A549 treated with DMSO at 1 μM for 4 hours (cell line): ENCODE measurements at places on chromosomes 5 and 9. TPM values are rescaled to one million over a fixed set of nuclear protein-coding genes. Genes with fewer than 3 reads are reported as not detected.

The FNBP1 gene
- 14.6 to 19.3 TPM (median 16.6 TPM) in 5 replicates for total RNA-seq

The ABCA2 gene
- 19.3 to 29.0 TPM (median 25.8 TPM) in 5 replicates for total RNA-seq

The AK8 gene
- 0.74 to 1.5 TPM (median 0.89 TPM) in 5 replicates for total RNA-seq

The LAMC3 gene
- 1.1 to 2.8 TPM (median 2.0 TPM) in 5 replicates for total RNA-seq

The GFPT2 gene
- 34.6 to 54.2 TPM (median 51.6 TPM) in 5 replicates for total RNA-seq

The PDE6A gene
- total RNA-seq: 0.11 to 0.18 TPM (median 0.14 TPM) in 5 replicates

The CMYA5 gene
- 0.07 to 0.17 TPM (median 0.13 TPM) in 5 replicates for total RNA-seq

The IRF1 gene
- 31.5 to 39.9 TPM (median 34.6 TPM) in 5 replicates for total RNA-seq

The C6 gene
- total RNA-seq: not detected in 5 replicates

The FKBP15 gene
- total RNA-seq: 15.4 to 19.6 TPM (median 19.4 TPM) in 5 replicates

The TPD52L3 gene
- total RNA-seq: not detected in 5 replicates

The LHX3 gene
- 0.05 to 0.13 TPM (median 0.09 TPM) in 5 replicates for total RNA-seq

The TRIM14 gene
- total RNA-seq: 10.0 to 14.7 TPM (median 13.6 TPM) in 5 replicates

The NUTM2G gene
- total RNA-seq: 0.03 TPM in 1 of 5 replicates, not detected in the others

The C5orf58 gene
- not detected in 5 replicates for total RNA-seq

The ZNF608 gene
- 0.25 to 1.1 TPM (median 0.40 TPM) in 5 replicates for total RNA-seq

The SV2C gene
- total RNA-seq: not detected in 5 replicates

The ZNF367 gene
- total RNA-seq: 5.9 to 8.0 TPM (median 7.1 TPM) in 5 replicates

The OR1B1 gene
- not detected in 5 replicates for total RNA-seq

The PITX1 gene
- 25.1 to 36.5 TPM (median 32.3 TPM) in 5 replicates for total RNA-seq

The TSLP gene
- total RNA-seq: not detected in 5 replicates

The SLC36A2 gene
- not detected in 5 replicates for total RNA-seq

The PCDHGB6 gene
- total RNA-seq: 0.09 to 0.23 TPM (median 0.13 TPM) in 5 replicates

The IL6ST gene
- total RNA-seq: 36.9 to 61.3 TPM (median 54.9 TPM) in 5 replicates

The CCL28 gene
- 0.06 to 0.31 TPM (median 0.13 TPM) in 5 replicates for total RNA-seq

The ADCY2 gene
- total RNA-seq: not detected in 5 replicates
